ENCODE measurements at places on chromosomes 5 and 9. TPM values are rescaled to one million over a fixed set of nuclear protein-coding genes. Genes with fewer than 3 reads are reported as not detected.

DNA sequence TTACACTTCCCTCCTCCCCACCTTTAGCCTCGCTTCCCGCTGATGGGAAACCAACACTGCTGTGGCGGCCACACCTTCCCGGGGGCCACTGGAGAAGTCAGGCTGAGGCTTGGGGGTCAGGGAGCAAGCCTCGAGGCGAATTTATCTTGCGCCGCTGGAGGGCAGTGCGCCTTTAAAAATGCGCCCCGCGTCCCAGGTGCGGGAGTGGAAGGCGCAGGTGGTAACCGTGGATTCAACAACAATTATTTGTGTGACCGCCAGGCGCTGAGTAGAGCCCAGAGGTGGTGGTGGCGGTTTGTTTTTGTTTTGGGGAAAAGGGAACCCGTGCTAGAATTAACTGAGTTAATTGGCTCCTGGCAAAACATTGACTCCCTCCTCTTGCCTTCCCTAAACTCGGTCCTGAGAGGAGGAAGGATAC lies 1.1 kb downstream of the CFAP77 start:
- H3K4me1 ChIP-seq = peaks cover 35% of the 10 kb centered on the region
- H3K27me3 ChIP-seq = peaks cover 53% of the 10 kb centered on the region
- peak; percentile 73 for DNase-seq
- H3K36me3 ChIP-seq = no peaks in the 10 kb centered on the region
- peak overlapping the region; percentile 80 for H3K4me3 ChIP-seq
- no peak overlapping the region for H3K27ac ChIP-seq

The SYNPO gene
- 0.71 TPM for total RNA-seq

The RMRP gene
- 14,495 TPM for total RNA-seq

DNA sequence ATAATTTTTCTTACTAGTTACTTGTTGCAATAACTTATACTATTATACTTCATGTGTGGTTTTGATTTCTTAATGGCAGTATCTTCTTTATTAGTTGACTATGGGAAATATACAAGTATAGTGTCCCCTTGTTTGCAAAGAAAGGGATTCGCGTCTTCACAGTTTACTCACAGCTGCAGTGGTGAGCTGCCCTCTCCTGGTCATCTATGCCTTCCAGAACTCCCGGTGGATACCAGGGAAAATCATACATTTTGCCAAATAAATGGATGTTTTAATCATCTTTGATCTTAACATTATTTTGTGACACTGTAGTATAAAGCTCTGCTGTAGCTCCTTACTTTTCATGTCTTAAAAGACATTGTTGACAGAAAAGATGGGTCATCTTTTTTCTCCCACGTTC lies 142.0 kb downstream of the ZCCHC7 start:
- no peak overlapping the region for H3K27ac ChIP-seq
- H3K4me3 ChIP-seq = no peak overlapping the region
- peaks cover 6% of the 10 kb centered on the region for H3K4me1 ChIP-seq
- DNase-seq = no peak

The SHISAL2B gene
- total RNA-seq = not detected

GRCh38 chr9:33202552-33203201 lies 35.5 kb upstream of the B4GALT1 start:
- H3K4me3 ChIP-seq = no peak overlapping the region
- H3K4me1 ChIP-seq = peaks cover 7% of the 10 kb centered on the region
- DNase-seq = peak; percentile 66
- H3K27me3 ChIP-seq = peaks cover 2% of the 10 kb centered on the region
- H3K27ac ChIP-seq = no peak overlapping the region
- H3K36me3 ChIP-seq = no peaks in the 10 kb centered on the region

DNA sequence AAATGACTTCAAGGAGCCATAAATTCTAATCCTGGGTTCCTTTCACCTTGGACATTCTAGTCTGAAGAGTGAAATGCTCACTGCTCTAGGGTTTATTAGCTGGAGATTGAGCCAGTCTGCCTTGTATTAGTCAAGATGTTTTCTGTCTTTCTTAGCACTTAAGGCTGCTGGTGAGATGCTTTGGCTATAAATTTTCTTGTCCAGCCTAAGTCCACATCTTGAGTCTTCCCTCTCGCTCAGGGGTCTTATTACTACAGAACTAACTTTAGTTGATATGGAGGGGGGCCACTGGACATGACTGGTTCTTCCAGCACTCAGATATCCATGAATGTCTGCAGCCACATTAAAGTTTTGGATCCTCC lies 316.4 kb downstream of the ARHGAP26 start:
- H3K4me1 ChIP-seq = peaks cover 9% of the 10 kb centered on the region
- peaks cover 27% of the 10 kb centered on the region for H3K36me3 ChIP-seq
- no peak overlapping the region for H3K4me3 ChIP-seq
- no peaks in the 10 kb centered on the region for H3K27me3 ChIP-seq
- DNase-seq = no peak
- no peak overlapping the region for H3K27ac ChIP-seq

The DNAH5 gene
- total RNA-seq = not detected

DNA sequence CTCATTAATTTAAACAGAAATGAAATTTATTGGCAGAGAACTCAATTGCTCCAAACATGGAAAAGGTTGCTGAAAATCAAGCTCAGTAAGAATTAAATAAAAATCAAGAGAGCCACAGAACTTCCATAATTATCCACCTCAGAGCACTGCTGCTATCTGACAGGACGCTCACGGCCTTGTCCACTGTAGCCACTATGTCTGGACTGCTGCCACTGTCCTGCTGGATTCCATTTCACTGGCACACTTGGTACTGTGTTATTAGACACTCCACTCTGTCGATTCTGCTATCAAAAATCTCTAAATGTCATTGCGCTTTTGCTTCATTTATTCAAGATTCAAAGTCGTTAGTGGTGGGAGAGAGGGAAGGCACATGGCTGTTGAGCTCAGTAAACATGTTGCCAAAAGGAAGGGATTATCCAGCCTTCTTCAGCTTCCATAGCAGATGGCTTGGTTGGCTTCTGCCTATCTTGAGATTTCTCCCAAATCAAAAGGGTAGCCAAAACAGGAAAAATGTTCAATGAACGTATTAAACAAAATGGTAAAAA lies 815.0 kb downstream of the CDH18 start:
- H3K27me3 ChIP-seq = no peaks in the 10 kb centered on the region
- H3K27ac ChIP-seq = no peak overlapping the region
- no peaks in the 10 kb centered on the region for H3K36me3 ChIP-seq
- no peaks in the 10 kb centered on the region for H3K4me1 ChIP-seq
- DNase-seq = no peak

DNA sequence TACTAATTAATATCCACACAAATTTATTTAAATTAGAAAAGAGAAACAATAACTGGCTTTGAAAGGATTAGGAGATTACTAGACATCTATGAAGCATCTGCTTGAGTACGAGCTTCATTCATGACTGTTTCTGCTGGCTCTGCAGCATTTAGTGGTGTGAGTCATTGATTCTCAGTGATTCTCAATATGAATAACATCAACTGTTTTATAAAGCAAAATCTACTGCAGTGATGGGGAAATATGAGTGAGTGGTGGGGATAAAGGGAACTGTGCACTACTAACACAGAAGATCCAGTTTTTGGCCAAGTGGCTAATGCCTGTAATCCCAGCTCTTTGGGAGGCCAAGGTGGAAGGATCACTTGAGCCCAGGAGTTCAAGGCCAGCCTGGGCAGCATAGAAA lies 8.4 kb downstream of the FNBP1 start:
- no peaks in the 10 kb centered on the region for H3K27me3 ChIP-seq
- DNase-seq = no peak

The ARID3C gene
- not detected for total RNA-seq

- H3K27ac ChIP-seq = peak overlapping the region; percentile 94
- DNase-seq = no peak
- H3K27me3 ChIP-seq = no peaks in the 10 kb centered on the region
- peaks cover 44% of the 10 kb centered on the region for H3K4me1 ChIP-seq
- no peaks in the 10 kb centered on the region for H3K36me3 ChIP-seq
Measured at GRCh38 chr9:98255061-98255577, 330 bp downstream of the TBC1D2 start.

The SLC34A3 gene
- total RNA-seq = not detected

The MEF2C gene
- 10.8 TPM for total RNA-seq

The SLC25A2 gene
- 2.1 TPM for total RNA-seq

DNA sequence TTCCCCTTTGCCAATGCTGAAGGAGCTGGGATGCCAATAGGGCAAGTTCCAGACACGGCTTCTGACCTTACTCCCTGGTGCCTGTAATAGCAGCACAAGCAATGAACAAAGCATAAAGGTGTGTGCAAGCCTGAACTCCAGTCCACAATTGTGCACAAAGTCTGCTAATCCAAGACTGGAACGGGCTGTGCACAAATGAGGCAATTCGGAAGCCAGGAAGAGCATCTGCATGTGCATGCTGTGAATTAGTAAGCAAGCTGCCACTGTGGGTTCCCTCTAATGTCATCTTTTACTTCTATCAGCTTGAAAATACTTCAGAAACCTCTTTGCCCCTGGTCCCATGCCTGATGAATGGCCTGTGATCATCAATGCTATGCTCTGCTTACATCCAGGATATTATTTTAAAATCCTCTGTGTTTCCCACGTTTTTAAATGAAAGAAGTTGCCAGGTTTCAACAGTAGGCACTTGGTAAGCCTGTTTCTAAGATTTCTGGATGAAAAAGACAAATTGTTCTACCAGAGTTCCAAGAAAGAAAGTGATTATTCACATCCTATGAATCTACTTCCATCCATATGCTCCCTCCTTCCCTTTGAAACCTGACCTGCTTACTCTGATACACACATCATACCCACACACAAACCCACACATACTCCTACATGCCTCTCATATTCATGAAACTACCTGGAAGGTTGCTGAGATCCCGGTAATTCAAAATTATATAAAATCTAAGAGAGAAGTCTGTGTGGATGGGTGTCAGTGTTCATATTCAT lies 165.7 kb downstream of the KCTD16 start:
- no peaks in the 10 kb centered on the region for H3K36me3 ChIP-seq
- H3K27me3 ChIP-seq = peaks cover 18% of the 10 kb centered on the region
- no peak overlapping the region for H3K27ac ChIP-seq
- no peak for DNase-seq
- no peak overlapping the region for H3K4me3 ChIP-seq

The DMRT3 gene
- not detected for total RNA-seq

The C5orf52 gene
- total RNA-seq = not detected

The GARNL3 gene
- 1.9 TPM for total RNA-seq

The PCDHA3 gene
- not detected for total RNA-seq

GRCh38 chr5:97355775-97356174 lies 172.7 kb upstream of the RIOK2 start:
- no peak for DNase-seq
- H3K27ac ChIP-seq = no peak overlapping the region
- no peaks in the 10 kb centered on the region for H3K4me1 ChIP-seq
- no peak overlapping the region for H3K4me3 ChIP-seq
- peaks cover 8% of the 10 kb centered on the region for H3K27me3 ChIP-seq

GRCh38 chr5:82338771-82339373 lies 60.7 kb upstream of the RPS23 start:
- no peak for DNase-seq
- H3K4me1 ChIP-seq = no peaks in the 10 kb centered on the region
- H3K27me3 ChIP-seq = no peaks in the 10 kb centered on the region
- no peak overlapping the region for H3K4me3 ChIP-seq
- H3K36me3 ChIP-seq = no peaks in the 10 kb centered on the region

DNA sequence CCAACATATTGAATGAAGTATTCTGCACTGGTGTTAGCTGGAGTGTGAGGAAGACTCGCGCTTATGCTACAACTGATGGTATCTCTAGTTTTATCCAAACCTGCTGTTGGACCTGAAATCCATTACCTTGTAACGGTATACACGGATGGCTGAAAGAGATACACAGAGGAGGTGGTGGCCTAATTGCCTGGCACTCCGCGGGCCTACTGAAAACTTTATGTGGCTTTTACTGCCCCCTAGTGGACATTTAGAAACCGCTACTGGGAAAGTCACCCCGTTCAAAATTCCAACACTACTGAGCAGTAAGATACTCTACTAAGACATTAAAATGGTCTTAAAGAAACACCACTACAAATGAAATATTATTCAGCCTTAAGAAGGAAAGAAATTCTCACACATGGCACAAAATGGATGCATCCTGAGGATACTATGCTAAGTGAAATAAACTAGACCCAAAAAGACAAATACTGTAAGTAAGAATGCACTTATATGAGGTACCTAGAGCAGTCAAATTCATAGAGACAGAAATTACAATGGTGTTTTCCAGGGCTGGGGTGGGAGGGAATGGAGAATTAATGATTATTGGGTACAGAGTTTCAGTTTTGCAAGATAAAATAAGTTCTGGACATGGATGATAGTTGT lies 100.4 kb downstream of the TTLL11 start:
- H3K27ac ChIP-seq = no peak overlapping the region
- peaks cover 17% of the 10 kb centered on the region for H3K36me3 ChIP-seq
- no peaks in the 10 kb centered on the region for H3K4me1 ChIP-seq
- no peaks in the 10 kb centered on the region for H3K27me3 ChIP-seq
- H3K4me3 ChIP-seq = no peak overlapping the region

GRCh38 chr9:38263532-38263931 lies 129.0 kb upstream of the ALDH1B1 start:
- no peak overlapping the region for H3K27ac ChIP-seq
- peaks cover 30% of the 10 kb centered on the region for H3K27me3 ChIP-seq
- no peak overlapping the region for H3K4me3 ChIP-seq
- no peak for DNase-seq
- no peaks in the 10 kb centered on the region for H3K4me1 ChIP-seq

DNA sequence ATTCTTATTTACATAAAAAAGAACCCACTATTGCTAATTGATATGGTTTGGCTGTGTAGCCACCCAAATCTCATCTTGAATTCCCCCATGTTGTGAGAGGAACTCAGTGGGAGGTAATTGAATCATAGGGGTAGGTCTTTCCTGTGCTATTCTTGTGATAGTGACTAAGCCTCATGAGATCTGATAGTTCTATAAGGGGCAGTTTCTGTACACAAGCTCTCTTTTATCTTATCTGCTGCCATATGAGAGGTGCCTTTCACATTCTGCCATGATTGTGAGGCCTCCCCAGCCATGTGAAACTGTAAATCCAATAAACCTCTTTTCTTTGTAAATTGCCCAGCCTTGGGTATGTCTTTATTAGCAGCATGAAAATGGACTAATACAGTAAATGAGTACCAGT lies 58.2 kb upstream of the PRR16 start:
- DNase-seq = no peak
- no peak overlapping the region for H3K27ac ChIP-seq
- no peaks in the 10 kb centered on the region for H3K4me1 ChIP-seq
- no peaks in the 10 kb centered on the region for H3K36me3 ChIP-seq
- no peak overlapping the region for H3K4me3 ChIP-seq
- H3K27me3 ChIP-seq = no peaks in the 10 kb centered on the region

GRCh38 chr5:53479590-53480415 lies 626 bp upstream of the FST start:
- peaks cover 52% of the 10 kb centered on the region for H3K27me3 ChIP-seq
- H3K36me3 ChIP-seq = no peaks in the 10 kb centered on the region
- peaks cover 42% of the 10 kb centered on the region for H3K4me1 ChIP-seq
- peak overlapping the region; percentile 92 for H3K4me3 ChIP-seq

GRCh38 chr5:9363449-9363848 lies 182.4 kb downstream of the SEMA5A start:
- H3K27ac ChIP-seq = no peak overlapping the region
- DNase-seq = no peak

- peaks cover 54% of the 10 kb centered on the region for H3K36me3 ChIP-seq
- H3K27me3 ChIP-seq = no peaks in the 10 kb centered on the region
- H3K4me3 ChIP-seq = no peak overlapping the region
- H3K4me1 ChIP-seq = peaks cover 7% of the 10 kb centered on the region
Measured at GRCh38 chr9:137809040-137809576, 68.5 kb upstream of the CACNA1B start.

- H3K27me3 ChIP-seq = no peaks in the 10 kb centered on the region
- peak overlapping the region; percentile 60 for H3K27ac ChIP-seq
- H3K4me1 ChIP-seq = peaks cover 50% of the 10 kb centered on the region
- no peak for DNase-seq
- no peak overlapping the region for H3K4me3 ChIP-seq
- no peaks in the 10 kb centered on the region for H3K36me3 ChIP-seq
Measured at GRCh38 chr5:56827049-56827448, 11.7 kb downstream of the MAP3K1 start.
